ENCODE measurements at places on chromosomes 5 and 9.
A peak's percentile ranks its signal among the peaks of the same experiment; 100 is the strongest.

DNA sequence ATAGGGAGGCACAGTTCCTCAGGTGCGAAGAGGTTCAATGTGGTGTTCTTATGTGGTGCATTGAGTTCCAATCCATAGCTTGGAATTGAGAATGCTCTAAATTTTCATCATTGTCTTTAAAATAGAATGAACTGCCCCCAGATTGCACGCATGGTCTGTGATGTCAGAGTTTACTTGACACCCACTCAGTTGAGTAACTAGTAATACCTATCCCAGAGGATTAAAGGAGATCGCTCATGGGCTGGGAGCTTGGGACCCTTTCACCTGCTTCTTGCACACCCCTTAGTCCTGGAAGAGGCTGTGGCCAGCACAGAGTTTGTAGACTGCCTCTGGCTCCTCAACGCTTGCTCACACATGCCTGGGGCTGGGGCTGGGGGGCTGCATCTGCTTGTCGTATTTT, 95.1 kb upstream of the OTULINL start:
- no peak for DNase-seq

DNA sequence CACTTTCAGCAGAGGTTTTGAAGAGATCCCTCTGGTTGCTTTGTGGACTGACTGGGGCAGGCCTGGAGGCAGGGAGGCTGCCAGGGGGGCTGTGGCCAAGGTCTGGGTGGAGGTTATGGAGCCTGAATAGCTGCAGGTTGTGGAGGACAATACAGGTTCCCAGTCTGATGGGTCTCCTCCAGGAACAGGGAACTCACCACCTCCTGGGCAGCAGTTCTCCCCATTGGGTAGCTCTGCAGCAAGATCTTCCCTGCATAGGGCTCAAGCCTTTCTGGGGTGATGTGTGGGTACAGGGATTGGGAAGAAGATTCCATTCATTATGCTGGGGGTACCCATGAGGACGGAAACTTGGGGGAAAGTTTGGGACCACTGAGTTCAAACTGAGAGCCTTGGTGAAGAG, 6.8 kb downstream of the AQP3 start:
- no peak for DNase-seq

DNA sequence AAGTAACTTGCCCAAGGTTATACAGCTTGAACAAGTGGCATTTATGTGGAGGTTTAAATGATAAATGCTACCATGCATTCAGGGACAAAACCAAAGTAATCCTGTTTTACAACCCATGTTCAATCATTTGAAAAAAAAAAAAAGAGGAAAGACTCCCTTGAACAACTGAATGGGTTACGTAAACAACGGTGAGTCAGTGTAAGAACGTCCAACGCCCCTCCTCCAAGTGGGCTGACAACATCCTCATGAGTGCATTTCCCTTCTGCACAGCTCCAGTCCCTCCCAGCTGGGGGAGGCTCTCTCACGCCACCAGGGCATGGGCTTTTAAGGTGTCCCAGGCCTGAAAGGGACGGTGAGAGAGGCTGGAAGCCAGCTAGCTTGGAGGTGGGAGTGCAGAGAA, 90.0 kb downstream of the PRRT1B start:
- DNase-seq = peak; percentile 90

GRCh38 chr5:168985454-168985853, 315.5 kb downstream of the SLIT3 start:
- DNase-seq = no peak

GRCh38 chr5:32098291-32098690, 75.8 kb downstream of the GOLPH3 start:
- no peak for DNase-seq

All from body of pancreas (tissue), 4 donors.